ENCODE measurements at places on chromosomes 1 and 21. TPM values are rescaled to one million over a fixed set of nuclear protein-coding genes. Genes with fewer than 3 reads are reported as not detected.

DNA sequence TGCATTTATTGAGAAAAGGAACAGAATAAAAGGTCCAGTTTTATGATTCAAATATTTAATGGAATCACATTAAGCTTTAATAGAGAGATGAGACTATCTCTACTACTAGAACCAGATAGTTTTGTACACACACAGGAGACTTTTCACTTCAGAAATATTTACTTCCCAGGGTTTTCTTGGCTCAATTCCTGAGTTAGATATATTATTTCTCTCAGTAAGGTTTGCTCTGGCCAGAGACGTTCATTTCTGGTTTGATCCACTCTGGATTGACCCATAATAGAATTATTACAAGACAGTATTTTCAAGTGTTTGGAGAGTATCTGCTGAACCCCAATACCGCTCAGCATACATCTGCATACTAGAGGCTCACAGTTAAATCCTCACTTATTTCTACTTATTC, 1.3 kb upstream of the RCOR3 start:
- peak overlapping the region; percentile 79 for H3K4me3 ChIP-seq
- peak overlapping the region; percentile 89 for H3K27ac ChIP-seq
- DNase-seq: no peak

ZMPSTE24 gene
- total RNA-seq: 39.9 TPM

DNA sequence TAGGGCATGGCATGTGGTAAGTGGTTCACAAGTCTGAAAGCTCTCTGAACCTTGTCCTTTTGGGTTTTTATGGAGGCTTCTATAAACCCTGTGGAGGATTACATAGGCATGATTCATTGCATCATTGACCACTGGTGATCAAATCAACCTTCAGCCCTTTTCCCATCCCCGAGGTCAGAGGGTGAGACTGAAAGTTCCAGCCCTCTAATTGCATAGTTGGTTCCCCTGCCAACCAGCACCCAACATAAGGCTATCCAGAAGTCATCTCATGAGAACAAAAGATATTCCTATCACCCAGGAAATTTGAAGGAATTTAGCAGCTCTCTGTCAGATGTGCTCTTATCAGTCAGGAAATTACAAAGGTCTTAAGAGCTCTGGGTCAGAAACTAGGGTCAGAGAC, 89.5 kb upstream of the ARTN start:
- DNase-seq: no peak
- no peaks in the 10 kb centered on the region for H3K36me3 ChIP-seq
- no peaks in the 10 kb centered on the region for H3K27me3 ChIP-seq
- H3K4me1 ChIP-seq: no peaks in the 10 kb centered on the region
- H3K4me3 ChIP-seq: no peak overlapping the region
- no peak overlapping the region for H3K27ac ChIP-seq

LCE6A gene
- total RNA-seq: not detected

DNA sequence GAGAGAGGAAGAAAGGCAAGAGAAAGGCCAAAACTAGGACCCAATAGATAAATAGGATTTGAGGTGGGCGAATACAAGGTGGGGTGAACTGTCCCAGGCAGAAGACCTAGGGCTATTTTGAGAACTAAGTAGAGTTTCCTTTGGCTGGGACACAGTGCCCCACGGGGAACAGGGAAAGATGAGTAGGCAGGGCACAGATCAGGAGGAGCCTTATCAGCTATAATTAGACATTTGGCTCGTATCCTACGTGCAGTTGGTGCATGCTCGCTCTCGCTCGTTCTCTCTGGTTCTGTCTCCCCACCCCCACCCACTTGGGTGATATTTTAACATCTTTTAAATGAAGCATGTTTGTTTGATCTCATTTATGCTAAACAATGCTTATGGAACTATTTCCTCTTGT, 235.0 kb upstream of the JUN start:
- no peak overlapping the region for H3K4me3 ChIP-seq
- no peak for DNase-seq
